AG20443 (cell line): ENCODE measurements at places on chromosomes 2 and 18.

- no peak for DNase-seq
Measured at GRCh38 chr2:121036226-121036692, 248.7 kb downstream of the TFCP2L1 start.

DNA sequence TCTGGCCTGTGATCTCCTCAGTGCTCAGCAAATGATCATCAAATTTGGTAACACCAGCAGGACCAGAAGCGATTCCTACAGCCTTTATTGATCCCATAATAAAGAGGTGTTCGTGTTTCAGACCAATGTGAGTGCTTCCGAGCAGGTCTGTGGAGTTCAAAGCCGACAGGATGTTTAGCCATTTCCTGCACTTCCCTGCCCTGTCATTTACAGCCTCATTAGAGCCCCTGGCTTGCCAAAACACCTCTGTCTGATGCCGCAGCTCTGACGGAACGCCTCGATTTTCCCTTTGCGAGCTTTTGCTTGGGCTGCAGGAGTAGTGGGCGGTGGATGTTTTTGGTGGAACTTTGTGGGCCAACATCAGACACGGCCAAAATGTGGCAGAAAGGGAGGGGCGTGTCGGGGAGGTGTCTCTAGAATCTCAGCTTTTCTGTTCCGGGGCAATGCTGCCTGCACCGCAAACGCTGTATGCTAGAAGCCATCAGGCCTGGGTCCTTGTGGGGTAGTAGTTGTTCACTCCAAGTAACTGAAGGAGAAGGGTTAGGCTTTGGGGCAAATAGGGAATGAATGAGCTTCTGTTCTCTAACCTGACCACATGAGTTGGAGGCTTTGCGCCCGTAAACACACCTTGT, 26.1 kb upstream of the INHBB start:
- no peak for DNase-seq

DNA sequence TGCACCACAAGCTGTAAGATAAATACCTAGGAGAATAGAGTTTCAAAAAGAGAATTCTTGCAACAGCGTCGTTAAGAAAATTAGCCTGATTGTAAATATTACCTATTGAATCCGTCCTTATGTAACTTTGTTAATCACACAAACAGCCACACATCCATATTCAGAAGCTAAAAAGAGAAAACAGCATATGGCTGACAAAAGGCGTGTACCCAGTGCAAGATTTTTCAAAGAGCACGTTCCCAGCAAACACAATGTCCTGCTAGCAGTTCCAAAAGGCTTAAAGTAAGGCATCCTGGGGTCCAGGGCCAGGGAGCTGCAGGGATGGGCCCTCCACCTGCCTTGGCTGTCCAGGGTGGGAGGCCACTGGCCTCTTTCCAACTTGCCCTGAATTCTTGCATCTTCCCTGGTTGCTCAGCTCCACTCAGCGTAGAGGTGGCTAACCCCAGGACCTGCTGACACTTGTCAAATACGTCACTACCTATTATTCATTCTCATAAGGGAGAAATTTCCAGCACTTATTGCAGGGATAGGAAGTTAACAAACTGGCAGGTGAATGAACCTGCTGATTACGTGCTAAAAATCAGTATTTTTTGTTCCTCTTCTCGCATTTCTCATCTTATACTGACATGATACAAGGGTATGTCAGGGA, 102.1 kb upstream of the NEDD4L start:
- DNase-seq = no peak

- DNase-seq = no peak
Measured at GRCh38 chr18:79630281-79631095, 49.1 kb upstream of the CTDP1 start.

DNA sequence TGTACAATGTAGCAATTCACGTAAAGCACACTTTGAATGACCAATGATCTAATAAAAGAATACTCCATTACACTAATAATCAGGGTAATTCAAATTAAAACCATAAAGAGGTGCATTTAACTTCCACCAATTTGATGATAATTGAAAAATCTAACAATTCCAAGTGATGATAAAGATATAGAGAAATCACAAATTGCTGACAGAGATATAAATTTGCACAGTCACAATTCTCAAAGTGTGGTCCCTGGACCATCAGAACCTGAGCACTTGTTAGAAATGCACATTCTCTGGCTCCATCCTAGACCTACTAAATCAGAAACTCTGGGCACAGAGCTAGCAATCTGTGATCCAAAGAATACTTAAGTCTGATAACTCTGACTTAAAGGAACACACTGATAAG, 165.8 kb upstream of the DCC start:
- DNase-seq = no peak

DNA sequence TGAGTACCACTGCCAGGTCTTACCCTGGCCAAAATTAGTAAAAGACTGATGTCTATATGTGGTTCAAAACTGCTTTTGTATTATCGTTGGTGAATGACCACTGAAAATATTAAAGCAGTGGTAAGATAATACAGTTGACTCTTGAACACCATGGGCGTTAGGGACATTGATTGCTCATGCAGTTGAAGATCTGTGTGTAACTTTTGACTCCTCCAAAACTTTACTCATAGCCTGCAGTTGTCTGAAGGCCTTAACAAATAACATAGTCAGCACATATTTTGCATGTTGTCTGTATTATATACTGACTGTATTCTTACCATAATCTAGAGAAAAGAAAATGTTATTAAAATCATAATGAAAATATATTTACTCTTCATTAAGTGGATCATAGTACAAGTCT, 5.8 kb upstream of the ANKRD12 start:
- DNase-seq = no peak

- peak; percentile 81 for DNase-seq
Measured at GRCh38 chr2:225091336-225091735, 49.1 kb upstream of the DOCK10 start.

DNA sequence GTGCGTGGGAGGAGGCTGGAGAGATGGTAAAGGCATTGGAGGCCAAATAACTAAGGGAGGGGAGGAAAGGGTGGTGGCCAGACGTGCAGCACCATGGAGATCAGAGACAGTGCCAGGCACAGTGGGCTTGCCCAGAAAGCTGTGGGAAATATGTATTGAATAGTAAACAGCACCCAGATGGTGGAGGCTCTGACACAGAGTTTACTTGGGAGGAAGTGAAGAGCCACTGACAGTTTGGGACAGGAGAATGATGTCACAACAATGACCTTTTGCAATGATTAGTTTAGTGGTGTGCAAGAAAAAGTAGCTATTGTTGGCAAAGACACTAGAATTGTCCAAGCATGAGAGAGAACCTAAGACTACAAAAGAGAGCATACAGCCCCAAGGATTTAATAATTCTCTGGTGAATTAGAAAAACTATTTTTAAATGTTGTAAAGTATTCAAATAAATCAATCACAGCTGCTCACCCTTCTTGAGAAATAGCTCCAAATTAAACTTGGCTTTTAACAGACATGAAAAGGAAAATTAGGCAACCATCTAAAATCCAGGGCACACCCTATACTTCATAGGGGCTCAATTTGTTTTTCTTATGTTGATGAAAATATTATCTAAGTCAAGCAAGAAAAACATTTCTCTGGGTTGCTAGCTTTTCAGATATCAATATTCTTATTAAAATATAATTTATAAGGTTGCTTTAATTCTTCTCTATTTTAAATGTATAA, 458.7 kb upstream of the HNRNPA3 start:
- peak; percentile 53 for DNase-seq

GRCh38 chr2:198546122-198546521, 741.7 kb downstream of the PLCL1 start:
- DNase-seq = no peak

- no peak for DNase-seq
Measured at GRCh38 chr18:32831781-32832180, 59.0 kb upstream of the KLHL14 start.

DNA sequence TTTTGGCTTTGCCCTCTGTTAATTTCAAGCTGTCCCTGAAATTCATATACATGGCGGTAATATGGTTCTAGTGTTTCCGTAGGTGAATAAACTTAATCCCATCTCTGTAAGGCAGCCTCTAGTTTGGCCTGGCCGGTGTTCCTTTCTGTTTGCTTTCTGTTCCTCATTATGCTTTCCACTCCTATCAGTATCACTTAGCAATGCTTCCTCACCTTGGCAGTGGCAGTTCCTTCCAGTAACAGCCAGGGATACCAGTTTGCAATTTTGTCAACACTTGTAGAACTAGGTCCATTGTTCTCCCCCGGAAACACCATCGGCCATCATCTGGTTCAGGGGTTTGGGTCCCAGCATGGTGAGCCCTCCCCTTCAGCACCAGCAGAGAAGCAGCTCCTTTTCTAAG, 18.2 kb upstream of the TNP1 start:
- DNase-seq = no peak

- no peak for DNase-seq
Measured at GRCh38 chr2:38797250-38797676, 19.3 kb downstream of the GEMIN6 start.

- DNase-seq = peak; percentile 85
Measured at GRCh38 chr2:16756831-16757644, 91.4 kb upstream of the CYRIA start.

DNA sequence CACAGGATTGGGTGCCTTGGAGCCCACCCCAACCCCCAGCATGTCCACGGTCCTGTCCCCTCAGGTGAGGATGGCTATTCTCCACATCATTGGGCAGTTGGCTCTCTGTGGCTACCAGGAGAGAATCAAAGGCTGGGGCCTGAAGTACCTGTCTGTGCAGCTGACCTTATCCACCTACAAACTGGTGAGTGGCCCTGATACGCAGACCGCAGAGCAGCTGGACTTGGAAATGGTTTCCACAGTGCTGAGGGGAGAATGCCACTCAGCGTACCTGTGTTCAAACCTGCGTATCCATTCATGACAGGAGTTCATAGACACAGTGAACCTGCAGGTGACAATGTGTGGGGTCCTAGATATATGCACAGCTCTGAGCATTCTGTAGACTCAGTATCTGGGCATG, 21.6 kb downstream of the MROH2A start:
- no peak for DNase-seq
